ENCODE measurements at places on chromosomes 3 and 15. TPM values are rescaled to one million over a fixed set of nuclear protein-coding genes. Genes with fewer than 3 reads are reported as not detected.

DNA sequence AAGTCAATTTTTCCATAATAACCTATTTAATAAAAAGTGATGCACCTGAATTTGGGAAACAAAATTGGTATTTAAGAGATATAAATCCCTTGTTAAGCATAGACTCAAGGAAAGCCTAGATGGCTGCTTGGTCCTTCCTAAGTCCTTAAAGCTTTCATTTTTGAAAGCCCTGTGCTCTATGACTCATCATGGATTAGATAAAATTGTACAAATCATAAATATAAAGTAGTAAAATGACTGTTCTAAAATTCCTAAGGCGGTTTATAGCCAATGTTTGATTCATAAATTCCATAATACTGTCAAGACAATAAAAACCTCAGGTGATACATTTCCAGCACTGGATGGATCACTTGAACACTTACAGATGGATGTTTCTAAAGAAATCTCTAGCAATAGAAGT is 730.8 kb upstream of the EPHA6 start:
- DNase-seq, result no peak
- no peak overlapping the region for H3K4me3 ChIP-seq
- H3K36me3 ChIP-seq, result no peaks in the 10 kb centered on the region

DNA sequence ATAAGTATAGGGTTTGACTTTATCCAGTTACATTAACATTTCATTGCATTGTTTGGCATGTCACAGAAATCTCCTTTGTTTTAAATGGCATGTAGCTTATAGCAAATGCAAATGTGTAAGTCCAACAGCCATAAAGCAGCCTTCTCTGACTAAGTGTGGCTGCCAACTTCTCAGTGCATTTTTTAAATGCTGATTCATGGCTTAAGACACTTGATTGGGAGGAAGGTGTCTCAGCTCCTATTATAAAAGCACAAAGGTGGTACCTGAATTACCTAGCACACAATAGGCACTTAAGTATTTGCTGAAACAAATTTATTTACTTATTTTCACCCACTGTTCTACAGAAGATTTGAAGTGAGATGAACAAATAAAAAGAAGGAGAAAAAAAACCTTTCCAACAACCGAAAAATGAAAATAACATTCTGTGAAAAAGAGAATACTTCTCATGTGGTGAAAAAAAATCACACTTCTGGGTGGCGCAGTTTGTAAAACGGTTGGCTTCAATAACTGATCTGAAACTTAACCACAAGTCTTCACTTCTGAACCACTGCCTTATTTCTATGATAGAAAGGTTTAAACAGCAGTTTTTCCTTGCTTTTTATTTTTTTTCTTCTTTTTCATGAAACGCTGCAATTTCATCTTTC is 105.5 kb upstream of the ICE2 start:
- no peaks in the 10 kb centered on the region for H3K4me1 ChIP-seq
- H3K4me3 ChIP-seq, result no peak overlapping the region
- no peak overlapping the region for H3K27ac ChIP-seq
- H3K27me3 ChIP-seq, result peaks cover 2% of the 10 kb centered on the region
- H3K36me3 ChIP-seq, result no peaks in the 10 kb centered on the region

DNA sequence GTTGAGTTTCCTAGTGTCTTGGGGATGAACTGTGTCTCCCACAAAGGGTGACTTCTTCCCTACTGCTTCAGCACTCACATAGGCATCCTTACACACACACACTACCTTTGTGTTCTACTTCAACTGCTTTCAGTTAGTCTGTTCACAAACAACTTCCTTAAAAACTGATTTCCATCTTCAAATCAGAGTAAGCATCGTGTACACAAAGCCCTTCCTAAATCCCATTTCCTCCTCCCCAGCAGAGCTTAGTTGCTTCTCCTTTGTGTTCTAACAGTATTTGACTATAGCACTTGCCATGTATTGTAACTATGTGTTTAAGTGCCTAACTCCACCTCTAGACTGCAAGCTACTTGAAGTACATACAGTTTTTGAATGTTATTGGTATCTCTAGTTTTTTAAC is 71.7 kb downstream of the TNIK start:
- no peak for DNase-seq
- no peak overlapping the region for H3K27ac ChIP-seq
- H3K4me1 ChIP-seq, result peaks cover 12% of the 10 kb centered on the region
- H3K27me3 ChIP-seq, result no peaks in the 10 kb centered on the region

DNA sequence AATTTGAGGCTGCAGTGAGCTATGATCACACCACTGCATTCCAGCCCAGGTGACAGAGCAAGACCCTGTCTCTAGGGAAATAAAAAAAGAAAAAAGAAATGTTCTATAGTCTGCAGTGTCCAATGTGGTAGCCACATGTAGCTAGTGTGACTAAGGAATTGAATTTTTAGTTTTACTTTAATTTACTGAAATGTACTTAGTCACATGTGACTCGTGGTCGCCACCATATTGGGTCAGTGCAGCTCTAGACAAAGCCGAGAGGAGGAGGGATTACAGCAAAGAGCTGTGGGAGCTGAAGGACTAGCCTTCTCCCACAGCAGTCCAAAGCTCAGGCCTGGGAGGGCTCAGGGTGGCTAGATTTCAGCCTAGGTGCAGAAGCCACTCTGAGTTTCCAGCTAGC is 65.9 kb upstream of the NTRK3 start:
- DNase-seq, result no peak
- H3K27ac ChIP-seq, result no peak overlapping the region
- H3K36me3 ChIP-seq, result no peaks in the 10 kb centered on the region
- no peaks in the 10 kb centered on the region for H3K27me3 ChIP-seq

DNA sequence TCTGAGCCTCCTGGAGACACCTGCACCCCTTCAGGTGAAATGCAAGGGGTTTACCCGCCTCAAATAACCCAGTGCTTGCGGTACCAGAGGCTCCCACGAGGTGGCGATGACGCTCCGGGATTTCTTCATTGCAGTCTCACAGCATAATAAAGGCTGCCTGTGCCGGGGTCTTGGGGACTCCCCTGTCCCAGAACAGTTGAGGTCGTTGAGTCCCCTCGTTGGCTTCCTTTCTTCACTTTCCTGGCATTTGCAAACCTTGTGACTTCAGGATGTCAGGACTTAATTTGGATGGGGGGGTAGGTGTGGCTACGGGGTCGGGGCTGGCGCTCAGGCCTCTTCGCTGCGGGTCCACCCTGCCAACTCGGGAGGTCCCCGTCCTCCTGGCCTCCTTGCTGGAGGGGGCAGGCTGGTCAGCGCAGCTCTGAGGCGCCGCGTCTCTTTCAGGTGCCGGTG is 1.3 kb downstream of the GNAT1 start:
- H3K4me1 ChIP-seq, result peaks cover 38% of the 10 kb centered on the region
- H3K27ac ChIP-seq, result no peak overlapping the region
- peaks cover 7% of the 10 kb centered on the region for H3K36me3 ChIP-seq
- no peak overlapping the region for H3K4me3 ChIP-seq
- peaks cover 25% of the 10 kb centered on the region for H3K27me3 ChIP-seq

DNA sequence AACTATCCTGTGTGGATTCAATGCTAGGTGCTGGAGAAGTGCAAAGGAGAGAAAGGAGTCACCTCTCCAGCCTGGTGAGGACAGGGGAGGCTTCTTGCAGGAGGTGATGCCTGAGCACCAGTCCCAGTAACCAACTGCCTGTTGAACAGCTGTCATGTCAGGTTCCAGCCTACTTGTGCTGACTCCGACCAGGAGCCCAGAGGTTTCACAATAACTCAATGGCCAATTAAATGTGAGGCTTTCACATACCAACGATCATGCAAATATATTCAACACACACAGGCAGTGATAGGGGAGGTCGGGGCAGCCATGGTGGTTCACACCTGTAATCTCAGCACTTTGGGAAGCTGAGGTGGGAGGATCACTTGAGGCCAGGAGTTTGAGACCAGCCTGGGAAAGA is 7.7 kb downstream of the SORD start:
- peaks cover 4% of the 10 kb centered on the region for H3K36me3 ChIP-seq
- no peak for DNase-seq
- no peak overlapping the region for H3K4me3 ChIP-seq
- no peaks in the 10 kb centered on the region for H3K4me1 ChIP-seq

DNA sequence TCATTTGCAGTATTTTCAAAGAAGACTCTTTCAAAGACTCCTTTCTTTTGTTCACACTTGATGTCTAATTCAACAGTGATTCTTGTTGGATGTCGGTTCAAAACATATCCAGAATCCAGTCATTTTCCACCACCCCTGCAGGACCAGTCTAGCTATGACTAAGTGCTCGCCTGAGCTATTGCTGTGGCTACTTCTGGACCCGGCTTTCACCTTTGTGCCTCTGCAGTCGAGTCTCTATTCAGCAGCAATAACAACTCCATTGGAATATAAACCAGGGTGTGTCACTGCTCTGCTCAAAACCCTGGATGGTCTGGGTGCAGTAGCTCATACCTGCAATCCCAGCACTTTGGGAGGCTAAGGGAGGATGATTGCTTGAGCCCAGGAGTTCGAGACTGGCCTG is 55.0 kb downstream of the PRICKLE2 start:
- no peaks in the 10 kb centered on the region for H3K27me3 ChIP-seq
- H3K27ac ChIP-seq, result no peak overlapping the region
- no peaks in the 10 kb centered on the region for H3K4me1 ChIP-seq
- DNase-seq, result no peak

The HIGD2B gene
- not detected for total RNA-seq

The CISH gene
- 1.1 TPM for total RNA-seq

The SYNPR gene
- total RNA-seq, result 9.9 TPM

The ANKRD63 gene
- 0.28 TPM for total RNA-seq

Measured in spinal cord (tissue), 10 donors.